ENCODE measurements at places on chromosomes 1 and 21.

DNA sequence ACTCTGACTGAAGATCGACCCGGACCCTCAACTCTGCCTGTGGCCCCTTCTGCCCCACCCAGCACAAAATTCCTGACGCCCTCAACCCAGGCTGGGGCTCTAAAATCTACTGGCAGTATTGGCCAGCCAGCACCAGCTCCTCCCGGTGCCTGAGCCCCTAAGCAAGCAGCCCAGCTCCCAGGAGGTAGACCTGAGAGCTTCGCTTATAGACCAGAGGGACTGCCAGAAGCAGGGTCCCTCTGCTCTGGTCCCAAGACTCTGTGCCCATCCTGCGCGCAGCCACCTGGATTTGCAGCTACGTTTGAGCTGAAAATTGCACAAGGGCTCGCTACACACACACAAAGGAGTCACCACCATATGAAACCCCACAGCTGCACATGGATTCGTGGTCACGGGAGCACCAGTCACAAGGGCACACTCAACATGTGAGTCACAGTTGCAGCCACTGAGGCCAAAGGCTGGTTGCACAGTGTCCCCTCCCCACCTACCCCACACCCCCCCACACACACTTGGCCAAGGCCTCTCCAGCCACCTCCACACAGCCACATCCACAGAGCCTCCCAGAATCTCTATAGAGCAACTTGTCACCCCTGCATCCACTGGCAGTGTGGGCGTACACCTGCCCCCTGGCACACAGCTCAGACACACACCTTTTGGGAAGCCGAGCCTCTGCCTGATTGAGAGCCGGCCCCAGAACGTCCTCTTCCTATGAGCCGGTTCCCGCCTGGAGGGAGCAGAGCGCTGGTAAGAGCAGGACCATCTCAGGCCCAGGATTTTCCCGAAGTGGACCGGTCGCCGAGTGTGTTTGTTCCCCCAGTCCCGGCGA is 1.1 kb upstream of the DMBX1 start:
- DNase-seq, result no peak

DNA sequence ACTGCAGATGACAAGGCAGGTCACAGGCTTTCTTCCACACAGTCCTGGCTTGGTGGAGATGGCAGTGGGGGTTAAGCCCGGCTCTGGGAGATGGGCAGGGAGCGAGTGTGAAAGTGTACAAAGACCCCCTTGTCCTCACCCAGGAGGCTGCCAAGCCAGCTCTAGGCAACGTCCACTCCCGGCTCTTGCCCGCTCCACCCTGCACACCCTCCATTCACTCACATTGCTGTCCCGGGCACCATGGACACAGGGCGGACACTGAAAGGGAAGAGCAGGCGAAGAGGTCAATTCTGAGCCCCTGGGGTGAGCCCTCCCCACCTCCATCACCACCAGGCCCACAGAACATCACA is 8.9 kb downstream of the COL16A1 start:
- no peak for DNase-seq

DNA sequence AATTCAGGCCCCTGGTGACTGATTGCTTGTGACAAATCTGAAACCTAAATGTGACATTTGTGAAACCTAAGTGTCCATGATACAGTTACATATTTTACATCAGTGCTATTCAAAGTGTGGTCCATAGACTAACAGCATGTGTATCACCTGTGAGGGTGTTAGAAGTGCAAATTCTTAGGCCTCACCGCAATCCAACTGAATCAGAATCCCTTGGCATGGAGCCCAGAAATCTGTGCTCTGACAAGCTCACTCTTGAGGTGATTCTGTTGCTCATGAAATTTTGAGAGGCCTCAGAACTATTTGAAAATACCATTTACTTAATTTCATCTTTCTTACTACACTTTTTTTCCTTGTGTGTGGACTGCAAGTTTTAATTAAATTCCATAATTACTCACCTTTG is 587.9 kb downstream of the ADGRL2 start:
- no peak for DNase-seq

DNA sequence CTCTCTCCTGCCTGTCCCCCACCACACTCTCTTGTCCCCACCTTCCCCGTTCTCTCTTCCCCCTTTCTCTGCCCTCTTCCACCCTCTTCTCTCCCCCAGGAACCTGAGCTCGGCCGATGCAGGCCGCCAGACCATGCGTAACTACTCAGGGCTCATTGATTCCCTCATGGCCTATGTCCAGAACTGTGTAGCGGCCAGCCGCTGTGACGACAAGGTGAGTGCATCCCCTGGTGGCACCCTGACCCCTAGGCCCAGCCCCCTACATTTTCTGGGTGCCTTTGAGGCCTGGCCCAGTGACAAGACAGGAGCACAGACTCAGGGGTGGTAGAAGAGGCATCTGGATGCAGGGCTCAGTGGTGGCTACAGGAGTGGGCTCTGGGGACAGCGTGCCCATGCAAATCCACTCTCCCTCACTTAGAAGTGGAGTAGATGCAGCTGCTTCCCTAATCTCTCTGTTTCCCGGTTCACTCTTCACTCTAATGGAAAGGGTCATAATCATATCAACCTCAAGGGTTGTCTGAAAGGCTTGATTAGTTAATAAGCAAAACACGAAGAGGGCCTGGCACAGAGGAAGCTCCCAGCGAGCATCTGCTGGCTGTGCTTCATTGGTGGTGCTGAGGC is 37.0 kb downstream of the PKP1 start:
- DNase-seq, result no peak

- no peak for DNase-seq
These were observed 322.4 kb upstream of the DEPDC1 start for GRCh38 chr1:68819190-68819829.

GRCh38 chr1:90809996-90810395 is 92.9 kb upstream of the BARHL2 start:
- no peak for DNase-seq

DNA sequence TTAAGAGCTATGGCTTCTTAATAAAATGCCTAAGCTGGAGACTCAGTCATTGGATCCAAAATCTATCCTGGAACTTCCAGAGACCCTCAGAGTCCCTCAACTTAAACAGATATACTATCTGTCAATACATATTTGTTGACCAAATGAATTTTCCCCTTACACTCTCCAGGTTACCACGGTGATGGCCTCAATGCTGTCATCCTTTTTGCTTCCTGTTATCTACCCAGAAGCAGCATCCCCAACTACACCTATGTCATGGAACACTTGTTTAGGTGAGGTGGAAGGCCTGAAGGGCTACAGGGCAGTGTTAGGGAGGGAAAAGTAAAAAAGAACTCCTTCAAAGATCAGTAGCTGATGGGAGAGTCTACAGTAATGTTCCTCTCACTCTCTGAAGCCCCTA is 4.4 kb upstream of the C1orf56 start:
- DNase-seq, result no peak

DNA sequence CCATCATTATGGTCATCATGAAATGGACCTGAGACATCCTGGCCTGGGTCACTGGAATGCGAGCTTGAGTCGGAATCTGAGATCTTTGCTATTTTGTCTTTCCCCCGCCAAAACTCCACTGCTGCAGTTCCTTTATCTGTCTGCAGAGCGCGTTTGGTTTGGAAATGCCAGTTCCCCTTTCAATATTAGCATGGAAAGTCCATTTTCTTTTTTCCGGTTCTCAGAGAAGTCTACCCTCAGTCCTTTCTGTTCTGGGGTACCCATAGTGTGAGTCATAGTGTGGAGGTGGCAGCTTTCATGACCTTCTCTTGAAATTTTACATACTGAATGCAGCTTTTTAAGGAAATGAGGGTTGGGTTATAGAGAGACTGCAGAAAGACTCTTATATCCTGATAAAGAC is 14.6 kb downstream of the CACNA1E start:
- no peak for DNase-seq

DNA sequence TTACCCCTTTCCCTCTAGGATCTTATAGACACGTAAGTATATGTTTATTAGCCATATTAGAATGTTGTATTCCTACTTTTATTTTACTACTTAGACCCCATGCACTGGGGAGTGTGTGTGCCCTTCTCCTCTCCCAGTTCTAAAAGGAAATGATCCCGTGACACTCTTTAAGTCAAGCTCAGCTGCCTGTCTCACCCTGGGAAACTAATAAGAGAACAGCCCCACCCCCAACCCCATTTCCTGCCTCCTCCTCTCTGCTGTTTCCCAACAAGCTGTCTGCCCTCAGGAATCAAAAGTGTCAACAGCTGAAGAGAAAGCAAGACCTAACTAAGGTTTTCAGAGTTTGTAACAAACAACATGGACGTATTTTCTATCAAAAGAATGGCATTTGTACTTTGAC is 92.6 kb upstream of the VAV3 start:
- DNase-seq, result peak; percentile 65

DNA sequence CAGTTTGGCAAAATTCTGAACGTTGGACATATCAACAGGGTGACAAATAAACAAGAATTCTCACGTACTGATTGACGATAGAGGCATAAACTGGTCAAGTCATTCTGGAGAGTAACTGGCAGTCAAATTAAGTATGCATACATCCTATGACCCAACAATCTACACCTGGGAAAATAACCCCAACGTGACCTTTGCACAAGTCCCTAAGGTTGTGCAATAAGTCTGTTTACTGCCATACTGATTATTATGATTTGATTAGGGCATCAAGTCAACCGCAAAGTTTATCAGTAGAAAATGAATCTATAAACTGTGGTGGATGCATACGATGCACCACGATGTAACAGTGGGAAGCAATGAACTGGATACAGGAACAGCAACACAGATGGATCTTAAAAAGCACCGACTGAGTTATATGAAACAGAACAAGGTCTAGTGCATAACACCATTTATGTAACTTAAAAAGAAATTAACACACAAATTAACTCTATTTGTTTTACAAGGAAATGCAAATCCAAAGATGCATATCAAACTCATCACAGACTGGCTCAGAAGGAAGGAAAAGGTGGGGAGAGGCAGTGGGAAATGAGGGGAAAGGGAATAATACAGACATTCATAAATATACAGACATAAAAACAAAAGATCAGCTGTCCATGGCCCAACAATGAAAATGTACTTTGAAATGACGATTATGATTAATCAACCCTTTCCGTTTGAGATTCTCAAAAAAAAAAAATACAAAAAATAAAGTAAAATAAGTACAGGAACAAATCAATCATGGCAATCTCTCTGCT is 41.0 kb upstream of the SEC16B start:
- no peak for DNase-seq

GRCh38 chr1:37893673-37894072 is 34.3 kb upstream of the MTF1 start:
- DNase-seq, result no peak

DNA sequence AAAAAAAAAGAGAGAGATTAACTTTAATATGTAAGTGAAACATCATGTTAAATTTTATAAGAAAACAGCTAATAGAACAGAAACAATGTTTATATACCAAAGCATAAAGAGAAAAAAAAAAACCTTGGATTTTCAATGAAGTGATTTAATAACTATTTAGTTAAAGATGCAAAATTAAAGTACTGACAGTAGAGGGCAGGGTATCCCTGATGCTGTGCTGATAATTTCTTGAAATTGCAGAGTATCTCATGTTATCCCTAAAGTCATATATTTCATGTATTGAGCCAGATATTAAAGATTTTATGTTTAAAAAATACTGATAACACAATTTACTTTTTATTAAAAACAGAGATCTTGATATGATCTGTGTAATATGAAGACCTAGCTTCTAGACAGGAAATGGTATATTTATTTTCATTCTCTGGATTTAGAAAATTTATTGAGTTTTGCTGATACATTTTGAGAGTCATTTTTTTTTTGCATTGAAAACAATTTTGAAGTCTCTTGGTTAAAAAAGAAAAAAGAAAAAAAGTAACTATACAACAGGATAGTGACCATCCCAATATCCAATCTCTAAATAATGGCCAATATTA is 273.2 kb downstream of the USP25 start:
- no peak for DNase-seq

GRCh38 chr1:243837907-243838535 is 12.0 kb downstream of the AKT3 start:
- DNase-seq, result no peak

GRCh38 chr1:64608651-64609048 is 136.2 kb upstream of the RAVER2 start:
- no peak for DNase-seq

GRCh38 chr1:162502928-162503327 is 5.3 kb downstream of the UHMK1 start:
- no peak for DNase-seq

DNA sequence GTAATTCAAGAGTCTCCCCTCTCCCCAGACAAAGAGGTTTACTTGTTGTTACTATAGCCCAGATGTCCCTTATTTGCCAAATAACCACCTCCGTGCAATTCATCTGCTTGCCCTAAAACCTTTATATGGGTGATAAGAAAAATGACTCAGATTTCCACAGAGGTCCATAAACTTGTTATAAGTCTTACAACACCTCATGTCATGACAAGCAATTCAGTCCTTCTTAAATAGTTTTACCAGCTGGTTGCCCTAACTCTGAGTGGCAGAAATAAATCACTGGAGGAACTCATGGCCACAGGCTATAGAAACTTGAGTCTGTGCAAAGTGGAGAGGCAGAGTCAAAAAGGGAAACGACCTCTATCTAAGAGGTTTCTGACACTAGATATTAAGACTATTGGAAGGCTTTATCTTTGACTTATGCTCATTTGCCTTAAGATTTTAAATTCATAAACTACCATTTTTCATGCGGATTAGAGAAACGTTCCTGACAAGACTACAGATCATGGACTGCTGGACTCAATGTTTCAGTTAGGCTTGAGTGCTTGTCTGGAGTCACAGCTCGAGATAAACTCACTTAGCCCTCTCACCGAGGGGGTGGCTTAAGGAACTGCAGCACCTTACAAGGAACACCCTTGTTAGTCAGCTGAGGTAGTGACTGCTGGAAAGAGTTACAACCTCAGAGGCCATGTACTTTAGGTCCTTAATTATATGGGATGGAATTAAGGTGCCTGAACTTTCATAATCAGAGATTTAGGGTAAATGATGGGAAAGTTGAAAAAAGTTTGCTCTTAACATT is 662.5 kb upstream of the USP24 start:
- DNase-seq, result no peak

DNA sequence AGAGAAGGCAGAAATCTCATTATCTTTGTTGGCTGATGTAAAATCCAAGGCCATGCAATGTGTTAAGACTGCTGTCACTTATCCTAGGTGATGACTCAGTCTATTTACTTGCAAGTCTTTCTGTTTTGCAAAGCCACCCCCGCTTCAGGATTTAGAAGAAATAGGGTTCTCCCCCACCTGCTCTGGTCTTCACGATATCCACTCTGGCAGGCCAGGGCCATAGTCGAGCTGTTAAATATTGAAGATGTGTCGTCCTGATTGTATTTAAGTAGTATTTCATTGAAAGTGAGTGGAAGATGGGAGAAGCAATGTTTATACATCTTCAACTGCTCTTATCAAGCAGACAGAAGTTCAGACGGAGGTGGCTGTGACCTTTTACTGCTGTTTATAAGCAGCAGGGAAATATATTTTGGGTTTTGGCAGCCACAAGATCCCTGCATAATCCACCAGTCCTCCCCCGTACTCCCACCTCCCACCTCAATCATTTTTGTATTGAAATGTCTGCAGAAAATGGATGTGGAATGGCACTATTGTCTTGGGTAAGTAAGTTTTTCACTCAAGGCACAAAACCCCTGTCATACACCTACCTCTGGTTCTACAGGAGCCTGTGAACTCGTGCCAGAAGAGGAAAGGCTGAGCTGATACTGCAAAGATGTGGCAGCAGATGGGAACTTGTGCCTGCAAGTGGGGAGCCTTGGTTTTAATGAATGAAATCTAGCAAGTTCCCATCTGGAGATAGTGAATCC is 117.4 kb downstream of the MRPS6 start:
- DNase-seq, result no peak
